ENCODE measurements at places on chromosomes 6 and 20.

GRCh38 chr6:138607478-138608433 lies 108.5 kb upstream of the NHSL1 start:
- peaks cover 5% of the 10 kb centered on the region for H3K4me1 ChIP-seq
- no peak for DNase-seq
- H3K36me3 ChIP-seq, result no peaks in the 10 kb centered on the region
- H3K27me3 ChIP-seq, result no peaks in the 10 kb centered on the region

GRCh38 chr20:43513931-43514647 lies 6.6 kb downstream of the L3MBTL1 start:
- no peaks in the 10 kb centered on the region for H3K4me1 ChIP-seq
- peak; percentile 99 for DNase-seq
- H3K4me3 ChIP-seq, result peak overlapping the region; percentile 68
- H3K27ac ChIP-seq, result no peak overlapping the region

DNA sequence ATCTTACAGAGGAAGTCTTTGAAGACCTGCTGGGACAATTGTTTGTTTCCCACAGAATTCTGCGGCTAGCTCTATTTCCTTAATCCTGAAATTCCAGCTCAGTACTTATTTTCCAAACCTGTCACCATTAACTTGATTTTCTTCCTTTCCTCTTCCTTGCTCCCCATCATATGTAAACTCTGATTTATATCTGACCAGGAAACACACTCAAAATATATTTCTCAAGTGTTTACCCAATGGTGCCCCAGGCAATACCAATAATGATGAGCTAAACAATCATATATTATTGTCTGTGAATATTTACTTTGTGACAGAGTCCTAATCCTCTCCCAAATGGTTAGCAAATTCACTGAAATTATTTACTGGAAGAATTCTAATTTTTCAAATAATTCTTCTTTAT lies 597.3 kb downstream of the PKHD1 start:
- H3K4me1 ChIP-seq, result no peaks in the 10 kb centered on the region
- no peaks in the 10 kb centered on the region for H3K27me3 ChIP-seq
- no peak overlapping the region for H3K27ac ChIP-seq
- no peak for DNase-seq

- H3K4me1 ChIP-seq, result peaks cover 19% of the 10 kb centered on the region
- H3K27me3 ChIP-seq, result no peaks in the 10 kb centered on the region
Measured at GRCh38 chr6:155418017-155418761, 37.5 kb downstream of the NOX3 start.

DNA sequence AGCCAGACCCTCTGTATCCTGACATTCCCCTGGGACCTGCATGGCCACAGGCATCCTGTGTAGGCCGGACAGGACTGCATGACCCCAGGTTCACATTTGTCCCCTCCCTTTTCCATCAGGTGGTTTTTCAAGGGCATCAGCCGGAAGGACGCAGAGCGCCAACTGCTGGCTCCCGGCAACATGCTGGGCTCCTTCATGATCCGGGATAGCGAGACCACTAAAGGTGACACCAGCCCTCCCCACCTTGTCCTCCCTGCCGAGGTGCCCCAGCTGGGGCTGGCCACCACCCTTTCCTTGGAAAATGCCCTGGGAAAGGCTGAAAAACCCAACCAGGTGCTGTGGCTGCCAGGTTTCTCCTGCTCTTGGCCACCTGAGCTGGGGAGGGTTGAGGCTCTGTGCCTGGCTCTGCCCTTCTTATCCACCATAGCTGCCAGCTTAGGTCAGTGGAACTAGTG lies 27.6 kb downstream of the HCK start:
- H3K27me3 ChIP-seq, result no peaks in the 10 kb centered on the region
- no peaks in the 10 kb centered on the region for H3K36me3 ChIP-seq
- no peak overlapping the region for H3K27ac ChIP-seq
- H3K4me1 ChIP-seq, result no peaks in the 10 kb centered on the region
- peak; percentile 45 for DNase-seq
- H3K4me3 ChIP-seq, result no peak overlapping the region
